ENCODE measurements at places on chromosomes 4 and X. TPM values are rescaled to one million over a fixed set of nuclear protein-coding genes. Genes with fewer than 3 reads are reported as not detected.
A peak's percentile ranks its signal among the peaks of the same experiment; 100 is the strongest.

DNA sequence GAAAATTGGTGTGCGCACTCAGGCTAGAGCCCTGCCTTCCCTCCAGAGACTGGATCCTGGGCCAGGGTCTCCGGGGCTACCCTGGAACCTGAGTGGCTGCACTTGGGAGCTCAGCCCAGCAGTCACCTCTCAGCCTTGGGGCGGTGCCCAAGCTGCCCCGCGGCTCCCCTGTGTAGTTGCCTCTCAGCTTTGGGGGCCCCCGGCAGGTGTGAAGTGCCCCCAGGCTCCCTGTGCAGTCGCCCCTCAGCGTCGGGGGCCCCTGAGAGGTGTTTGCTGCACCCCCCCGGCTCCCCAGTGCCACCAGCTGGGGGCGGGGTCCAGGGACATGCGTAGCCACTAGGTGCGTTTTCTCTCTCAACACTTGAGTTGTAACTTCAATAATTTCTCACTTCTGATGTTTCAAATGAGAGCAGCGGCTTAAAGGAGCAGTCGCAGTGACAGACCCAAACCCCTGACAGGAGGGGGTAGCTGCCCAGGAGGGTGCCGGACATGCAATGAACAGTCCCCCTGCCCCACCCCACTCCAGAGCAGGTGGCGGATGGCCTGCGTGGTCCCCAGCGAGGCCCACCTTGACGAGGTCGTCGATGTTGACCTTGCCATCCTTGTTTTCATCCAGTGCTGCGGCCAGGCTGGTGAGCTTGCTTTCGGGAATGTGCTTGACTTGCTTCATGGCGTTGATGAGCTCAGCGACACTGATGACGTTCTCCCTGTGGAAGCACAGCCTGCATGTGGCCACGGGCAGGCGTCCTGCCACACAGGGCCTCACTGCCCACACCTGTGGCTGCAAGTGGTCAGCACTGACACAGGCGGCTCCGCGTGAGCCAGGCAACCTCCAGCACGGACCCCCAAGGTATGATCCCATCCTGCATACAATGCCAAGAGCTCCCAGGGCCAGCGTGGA lies 22.3 kb downstream of the FGFR3 start:
- no peaks in the 10 kb centered on the region for H3K27me3 ChIP-seq
- no peaks in the 10 kb centered on the region for H3K4me1 ChIP-seq
- H3K27ac ChIP-seq, result no peak overlapping the region
- H3K4me3 ChIP-seq, result no peak overlapping the region
- peaks cover 19% of the 10 kb centered on the region for H3K36me3 ChIP-seq
- no peak for DNase-seq

GRCh38 chr4:83075311-83076095 lies 39.0 kb downstream of the PLAC8 start:
- H3K27me3 ChIP-seq, result no peaks in the 10 kb centered on the region
- H3K4me1 ChIP-seq, result peaks cover 21% of the 10 kb centered on the region
- H3K27ac ChIP-seq, result peak overlapping the region; percentile 86
- peak overlapping the region; percentile 5 for H3K4me3 ChIP-seq
- H3K36me3 ChIP-seq, result peaks cover 9% of the 10 kb centered on the region

GRCh38 chr4:25826074-25826752 lies 36.6 kb downstream of the SEL1L3 start:
- peaks cover 36% of the 10 kb centered on the region for H3K36me3 ChIP-seq
- H3K4me1 ChIP-seq, result no peaks in the 10 kb centered on the region
- no peak overlapping the region for H3K4me3 ChIP-seq
- no peak for DNase-seq
- H3K27me3 ChIP-seq, result no peaks in the 10 kb centered on the region

Gene MTTP
- not detected for polyA plus RNA-seq

- H3K27me3 ChIP-seq, result no peaks in the 10 kb centered on the region
- H3K36me3 ChIP-seq, result no peaks in the 10 kb centered on the region
- no peak for DNase-seq
- no peaks in the 10 kb centered on the region for H3K4me1 ChIP-seq
These were observed 27.6 kb upstream of the SERTM2 start for GRCh38 chrX:111483881-111484280.

Gene NEIL3
- polyA plus RNA-seq, result not detected

Gene MAGEB17
- not detected for polyA plus RNA-seq

Gene CSTF2
- 5.2 TPM for polyA plus RNA-seq

- H3K36me3 ChIP-seq, result no peaks in the 10 kb centered on the region
- no peak for DNase-seq
- H3K4me1 ChIP-seq, result no peaks in the 10 kb centered on the region
These were observed 146.4 kb downstream of the CPEB2 start for GRCh38 chr4:15148691-15149090.

DNA sequence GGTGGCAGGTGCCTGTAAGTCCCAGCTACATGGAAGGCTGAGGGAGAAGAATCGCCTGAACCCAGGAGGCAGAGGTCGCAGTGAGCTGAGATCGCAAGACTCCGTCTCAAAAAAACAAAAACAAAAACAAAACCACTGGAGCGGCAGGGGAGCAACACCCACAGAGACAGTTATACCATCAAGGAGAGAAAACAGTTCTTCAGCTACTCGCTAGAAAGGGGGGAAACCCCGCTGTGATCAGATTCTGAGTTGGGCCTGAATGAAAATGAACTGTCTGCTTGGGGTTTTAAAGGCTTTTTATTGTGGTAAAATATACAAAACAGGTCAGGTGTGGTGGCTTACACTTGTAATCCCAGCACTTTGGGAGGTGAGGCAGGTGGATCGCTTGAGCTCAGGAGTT lies 16.8 kb upstream of the IRAK1 start:
- H3K36me3 ChIP-seq, result no peaks in the 10 kb centered on the region
- H3K4me3 ChIP-seq, result no peak overlapping the region
- DNase-seq, result no peak
- H3K4me1 ChIP-seq, result peaks cover 16% of the 10 kb centered on the region
- no peaks in the 10 kb centered on the region for H3K27me3 ChIP-seq

Gene SLC30A9
- 48.6 TPM for polyA plus RNA-seq

DNA sequence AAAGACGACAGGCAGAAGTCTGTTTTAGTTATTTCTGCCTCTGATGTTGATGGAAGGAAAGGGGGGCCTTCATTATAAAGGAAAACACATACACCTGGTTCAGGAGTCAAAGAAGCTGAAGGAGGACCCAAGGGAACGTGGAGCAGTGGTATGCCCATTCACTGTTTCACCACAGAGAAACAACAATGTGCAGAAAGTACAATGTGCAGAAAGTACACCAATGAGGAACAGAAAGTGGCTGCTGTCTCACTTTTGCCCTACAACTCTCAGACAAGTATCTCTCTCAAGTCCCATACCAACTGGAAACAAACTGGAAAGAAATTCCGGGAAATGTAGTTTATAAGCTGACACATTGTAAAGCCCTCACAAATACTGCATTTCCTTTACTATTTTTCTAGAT lies 564.5 kb downstream of the TRAM1L1 start:
- no peak for DNase-seq
- no peaks in the 10 kb centered on the region for H3K36me3 ChIP-seq
- H3K27ac ChIP-seq, result no peak overlapping the region
- no peaks in the 10 kb centered on the region for H3K4me1 ChIP-seq

Gene SPANXC
- not detected for polyA plus RNA-seq

DNA sequence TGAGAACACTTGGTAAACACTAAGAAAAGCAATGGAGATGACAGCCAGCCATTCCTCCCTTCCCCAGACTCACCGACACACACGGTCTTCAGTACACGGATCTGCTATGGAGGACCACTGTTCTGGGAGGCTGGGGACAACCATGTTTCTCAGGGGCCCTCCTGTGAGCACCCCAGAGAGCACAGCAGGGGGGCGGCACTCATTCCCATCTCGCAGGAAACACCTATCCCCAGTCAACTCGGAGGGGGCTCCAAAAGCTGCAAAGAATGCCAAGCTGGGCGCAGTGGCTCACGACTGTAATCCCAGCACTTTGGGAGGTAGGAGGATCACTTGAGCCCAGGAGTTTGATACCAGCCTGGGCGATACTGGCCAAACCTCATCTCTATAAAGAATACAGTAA lies 172.1 kb downstream of the AFAP1 start:
- no peaks in the 10 kb centered on the region for H3K4me1 ChIP-seq
- H3K4me3 ChIP-seq, result no peak overlapping the region
- DNase-seq, result no peak
- peaks cover 12% of the 10 kb centered on the region for H3K27me3 ChIP-seq
- H3K36me3 ChIP-seq, result no peaks in the 10 kb centered on the region

DNA sequence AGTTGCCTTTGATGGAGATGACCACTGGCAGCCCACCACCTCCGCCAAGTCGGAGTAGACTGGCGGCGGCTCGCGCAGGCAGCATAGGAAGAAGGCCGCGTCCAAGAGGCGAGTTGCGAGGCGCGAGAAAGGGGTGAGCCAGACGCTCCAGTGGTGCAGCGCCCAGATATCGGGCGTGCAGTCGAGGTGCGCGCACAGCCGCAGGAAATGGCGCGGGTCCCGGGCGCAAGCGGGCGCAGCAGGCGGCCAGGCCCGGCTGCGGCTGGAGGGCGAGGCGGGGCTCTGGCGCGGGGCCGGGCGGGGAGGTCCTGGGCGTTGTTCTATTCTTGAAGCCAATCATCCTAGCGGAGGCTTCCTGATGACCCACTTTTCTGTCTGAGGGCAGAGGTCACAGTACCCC lies 13.2 kb upstream of the PGRMC1 start:
- peaks cover 23% of the 10 kb centered on the region for H3K27me3 ChIP-seq
- DNase-seq, result no peak
- no peaks in the 10 kb centered on the region for H3K36me3 ChIP-seq
- H3K27ac ChIP-seq, result no peak overlapping the region

DNA sequence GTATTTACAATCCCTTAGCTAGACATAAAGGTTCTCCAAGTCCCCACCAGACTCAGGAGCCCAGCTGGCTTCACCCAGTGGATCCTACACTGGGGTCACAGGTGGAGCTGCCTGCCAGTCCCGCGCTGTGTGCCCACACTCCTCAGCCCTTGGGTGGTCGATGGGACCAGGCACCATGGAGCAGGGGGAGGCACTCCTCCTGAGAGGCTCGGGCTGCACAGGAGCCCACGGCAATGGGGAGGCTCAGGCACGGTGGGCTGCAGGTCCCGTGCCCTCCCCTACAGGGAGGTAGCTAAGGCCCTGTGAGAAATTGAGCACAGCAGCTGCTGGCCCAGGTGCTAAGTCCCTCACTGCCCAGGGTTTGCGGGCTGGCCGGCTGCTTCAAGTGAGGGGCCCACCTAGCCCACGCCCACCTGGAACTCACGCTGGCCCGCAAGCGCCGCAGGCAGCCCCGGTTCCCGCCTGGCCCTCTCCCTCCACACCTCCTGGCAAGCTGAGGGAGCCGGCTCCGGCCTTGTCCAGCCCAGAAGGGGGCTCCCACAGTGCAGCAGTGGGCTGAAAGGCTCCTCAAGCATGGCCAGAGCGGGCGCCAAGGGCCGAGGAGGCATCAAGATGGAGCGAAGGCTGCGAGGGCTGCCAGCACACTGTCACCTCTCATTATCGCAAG lies 113.9 kb downstream of the PRDM5 start:
- no peaks in the 10 kb centered on the region for H3K36me3 ChIP-seq
- H3K4me3 ChIP-seq, result no peak overlapping the region
- H3K4me1 ChIP-seq, result no peaks in the 10 kb centered on the region
- H3K27ac ChIP-seq, result no peak overlapping the region

GRCh38 chrX:69215161-69215875 lies 50.1 kb upstream of the PJA1 start:
- no peaks in the 10 kb centered on the region for H3K4me1 ChIP-seq
- H3K4me3 ChIP-seq, result no peak overlapping the region
- DNase-seq, result no peak
- no peaks in the 10 kb centered on the region for H3K36me3 ChIP-seq

Gene NLGN4X
- not detected for polyA plus RNA-seq

- no peaks in the 10 kb centered on the region for H3K4me1 ChIP-seq
- no peaks in the 10 kb centered on the region for H3K27me3 ChIP-seq
These were observed 52.0 kb downstream of the SEC24D start for GRCh38 chr4:118783887-118784286.

DNA sequence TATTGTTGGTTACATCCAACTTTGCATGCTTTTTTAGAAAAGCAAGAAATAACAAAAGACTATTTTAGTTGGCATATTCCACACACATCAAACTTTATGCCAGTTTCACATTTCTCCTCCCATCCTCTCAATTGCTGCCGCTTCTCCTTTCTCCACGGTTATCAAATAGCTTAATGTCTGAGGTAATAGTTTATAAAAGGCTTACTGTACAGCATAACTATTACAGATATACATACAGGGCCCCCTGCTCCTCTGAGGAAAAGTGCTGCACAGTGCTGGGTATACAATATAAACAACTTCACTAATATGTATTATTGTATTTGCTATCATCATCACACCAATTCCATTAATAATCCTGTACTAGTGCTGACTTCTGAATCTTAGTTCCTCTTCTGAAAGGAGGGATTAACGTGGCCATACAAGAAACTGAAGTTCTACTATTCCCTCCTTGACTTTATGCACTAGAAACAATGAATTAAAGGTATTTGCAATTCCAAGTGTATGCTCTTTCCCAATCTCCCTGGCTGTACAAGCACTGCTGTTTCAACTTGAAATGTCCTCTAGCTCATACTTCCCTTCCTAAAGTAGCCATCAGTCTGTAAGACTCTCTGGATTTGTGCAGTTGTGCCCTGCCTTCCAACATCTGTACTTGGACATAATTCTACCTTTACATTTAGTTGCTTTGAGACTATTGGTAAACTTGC lies 2.5 kb downstream of the CCNI start:
- no peaks in the 10 kb centered on the region for H3K36me3 ChIP-seq
- no peak for DNase-seq
- peaks cover 56% of the 10 kb centered on the region for H3K4me1 ChIP-seq
- no peaks in the 10 kb centered on the region for H3K27me3 ChIP-seq

GRCh38 chr4:4639370-4639769 lies 97.5 kb upstream of the STX18 start:
- peaks cover 17% of the 10 kb centered on the region for H3K36me3 ChIP-seq
- H3K27ac ChIP-seq, result no peak overlapping the region
- peaks cover 4% of the 10 kb centered on the region for H3K4me1 ChIP-seq

- DNase-seq, result no peak
- H3K27ac ChIP-seq, result no peak overlapping the region
- H3K4me3 ChIP-seq, result no peak overlapping the region
- H3K36me3 ChIP-seq, result no peaks in the 10 kb centered on the region
- no peaks in the 10 kb centered on the region for H3K27me3 ChIP-seq
These were observed 1087.4 kb upstream of the SLIT2 start for GRCh38 chr4:19164334-19164733.

Gene PPP1R2C
- 0.81 TPM for polyA plus RNA-seq

DNA sequence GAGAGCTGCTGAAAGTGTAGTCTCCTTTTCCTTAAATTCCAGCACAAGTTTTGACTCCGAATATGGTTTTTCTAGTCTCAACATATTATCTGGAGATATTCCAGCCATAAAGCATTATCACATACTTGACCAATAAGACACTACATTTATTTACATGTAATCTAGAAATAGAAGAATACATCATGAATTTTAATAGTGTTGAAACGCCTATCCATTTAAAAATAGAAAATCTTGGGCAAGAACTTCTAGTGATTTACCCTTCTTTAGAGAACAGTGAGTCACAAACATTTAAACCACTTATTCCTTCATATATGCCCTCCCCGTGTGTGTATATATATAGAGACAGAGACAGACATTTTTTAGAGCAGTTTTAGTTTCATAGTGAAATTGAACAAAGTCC lies 161.5 kb downstream of the SOWAHB start:
- no peak overlapping the region for H3K27ac ChIP-seq
- no peak for DNase-seq
- H3K27me3 ChIP-seq, result peaks cover 4% of the 10 kb centered on the region
- no peak overlapping the region for H3K4me3 ChIP-seq
- H3K36me3 ChIP-seq, result no peaks in the 10 kb centered on the region

- no peaks in the 10 kb centered on the region for H3K27me3 ChIP-seq
- H3K36me3 ChIP-seq, result no peaks in the 10 kb centered on the region
- H3K27ac ChIP-seq, result no peak overlapping the region
- H3K4me1 ChIP-seq, result no peaks in the 10 kb centered on the region
- H3K4me3 ChIP-seq, result no peak overlapping the region
These were observed 894.8 kb upstream of the EPHA5 start for GRCh38 chr4:66564901-66565651.

Gene PCDH10
- not detected for polyA plus RNA-seq

Gene HPSE
- polyA plus RNA-seq, result 0.98 TPM

GRCh38 chr4:17781300-17782287 lies at the start of gene FAM184B:
FAM184B (minus strand) TSS chr4:17781621; CDS start chr4:17781299, 322 bp downstream.
- peaks cover 32% of the 10 kb centered on the region for H3K27me3 ChIP-seq
- peak within 1 kb of the TSS; percentile 29 for H3K4me3 ChIP-seq
- peaks cover 5% of the 10 kb centered on the region for H3K36me3 ChIP-seq
